Esophagus mucosa (tissue), 1 donor: ENCODE measurements at places on chromosomes 5 and 9.
A peak's percentile ranks its signal among the peaks of the same experiment; 100 is the strongest.

- no peak for ATAC-seq
These were observed 142.4 kb downstream of the CAAP1 start for GRCh38 chr9:26750162-26750561.

GRCh38 chr5:133605323-133605722 is 7.0 kb downstream of the FSTL4 start:
- no peak for ATAC-seq

GRCh38 chr5:16668631-16669030 is 51.8 kb upstream of the RETREG1 start:
- ATAC-seq: no peak

GRCh38 chr9:18361646-18362045 is 112.3 kb upstream of the ADAMTSL1 start:
- no peak for ATAC-seq

GRCh38 chr9:9998491-9999287 is 614.1 kb downstream of the PTPRD start:
- no peak for ATAC-seq

GRCh38 chr9:112135706-112136105 is 39.4 kb downstream of the SUSD1 start:
- peak; percentile 80 for ATAC-seq

DNA sequence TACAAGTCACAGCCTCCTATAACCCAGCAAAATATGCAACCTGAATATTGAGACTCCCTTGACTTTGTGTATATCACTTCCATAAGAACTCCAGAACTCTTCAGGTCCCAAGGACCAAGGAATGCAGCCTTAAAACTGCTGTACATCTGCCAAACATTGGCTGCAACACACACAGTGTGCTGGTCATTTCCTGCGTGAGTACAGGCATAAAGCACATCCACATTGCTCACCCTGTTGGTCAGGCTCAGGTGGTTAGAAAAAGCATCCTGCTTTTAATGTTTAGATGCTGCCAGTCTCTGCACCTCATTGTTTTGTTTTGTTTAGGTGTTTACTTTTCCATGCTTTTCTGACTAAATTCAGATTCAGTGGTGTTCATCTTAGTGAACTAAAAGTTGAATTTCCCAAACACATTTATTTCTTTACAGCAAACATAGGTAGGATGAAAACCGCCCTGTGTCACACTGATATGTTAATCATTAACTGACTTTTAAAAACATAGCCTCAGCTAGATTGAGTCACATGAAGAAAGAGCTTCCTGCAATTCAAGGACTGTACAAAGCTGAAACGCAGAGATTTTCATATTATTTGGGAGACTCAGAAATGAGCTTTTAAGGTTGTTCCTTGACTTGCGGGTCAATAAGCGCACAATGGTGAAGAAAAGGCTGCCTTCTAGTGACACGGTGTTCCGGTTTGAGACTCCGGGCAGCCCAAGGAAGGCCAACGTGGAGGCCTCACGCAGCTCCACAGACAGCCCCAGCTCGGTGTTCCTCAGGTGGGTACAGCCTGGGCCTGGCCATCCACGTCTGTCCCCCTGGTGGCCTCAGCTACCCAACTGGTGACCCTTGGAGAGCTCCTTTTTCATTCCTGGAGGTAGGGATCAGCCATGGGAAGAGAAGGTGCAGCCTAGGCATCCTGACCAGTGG is 52.2 kb upstream of the GRAMD2B start:
- ATAC-seq: no peak

DNA sequence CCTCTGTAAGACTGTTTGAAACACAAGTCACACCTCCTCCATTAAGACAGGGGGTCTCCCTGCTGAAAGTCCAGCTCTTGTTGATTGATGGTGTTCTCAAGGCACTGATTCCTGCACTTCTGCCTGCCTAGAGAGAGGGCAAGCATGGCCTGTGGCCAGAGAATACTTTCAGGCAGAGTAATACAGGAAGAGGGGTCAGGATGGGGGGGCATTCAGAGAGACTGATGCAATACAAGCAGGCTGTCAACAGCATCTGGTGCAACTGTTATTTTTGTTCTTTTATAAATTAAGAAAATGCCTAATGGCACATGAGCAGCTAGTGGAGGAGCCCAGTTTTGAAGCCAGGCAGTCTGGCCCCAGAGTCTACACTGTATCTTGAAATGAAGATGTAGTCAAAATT is 302.2 kb downstream of the DIRAS2 start:
- ATAC-seq: no peak

DNA sequence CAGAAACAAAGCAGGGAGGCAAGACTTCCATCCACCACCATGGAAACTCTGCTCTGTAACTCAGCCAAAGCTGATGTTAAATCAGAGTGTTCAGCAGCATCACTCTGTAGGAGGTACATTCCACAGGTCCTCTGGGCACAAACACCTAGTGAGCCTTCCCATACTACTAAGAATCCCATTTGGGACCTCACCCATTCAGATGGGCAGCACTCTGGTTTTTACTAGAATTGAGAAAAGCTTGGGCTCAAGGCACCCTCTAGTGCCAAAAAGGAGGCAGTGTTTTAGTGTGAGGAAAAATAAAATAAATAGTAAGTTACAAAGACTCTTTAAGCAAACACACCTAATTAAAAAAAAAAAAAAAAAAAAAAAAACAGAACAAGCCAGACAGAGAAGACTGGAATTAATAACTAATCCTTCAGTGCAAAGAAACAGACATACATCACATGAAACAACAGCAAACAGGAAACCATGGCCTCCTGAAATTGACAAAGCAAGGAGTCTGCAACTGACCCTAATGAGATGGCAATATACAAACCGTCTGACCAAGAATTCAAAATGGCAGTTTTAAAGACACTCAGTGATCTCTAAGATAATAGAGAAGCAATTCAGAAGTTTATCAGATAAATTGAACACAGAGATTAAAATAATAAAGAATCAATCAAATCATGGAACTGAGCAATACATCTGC is 159.5 kb downstream of the GNA14 start:
- no peak for ATAC-seq

GRCh38 chr5:75886706-75887105 is 169.5 kb upstream of the POC5 start:
- ATAC-seq: no peak

DNA sequence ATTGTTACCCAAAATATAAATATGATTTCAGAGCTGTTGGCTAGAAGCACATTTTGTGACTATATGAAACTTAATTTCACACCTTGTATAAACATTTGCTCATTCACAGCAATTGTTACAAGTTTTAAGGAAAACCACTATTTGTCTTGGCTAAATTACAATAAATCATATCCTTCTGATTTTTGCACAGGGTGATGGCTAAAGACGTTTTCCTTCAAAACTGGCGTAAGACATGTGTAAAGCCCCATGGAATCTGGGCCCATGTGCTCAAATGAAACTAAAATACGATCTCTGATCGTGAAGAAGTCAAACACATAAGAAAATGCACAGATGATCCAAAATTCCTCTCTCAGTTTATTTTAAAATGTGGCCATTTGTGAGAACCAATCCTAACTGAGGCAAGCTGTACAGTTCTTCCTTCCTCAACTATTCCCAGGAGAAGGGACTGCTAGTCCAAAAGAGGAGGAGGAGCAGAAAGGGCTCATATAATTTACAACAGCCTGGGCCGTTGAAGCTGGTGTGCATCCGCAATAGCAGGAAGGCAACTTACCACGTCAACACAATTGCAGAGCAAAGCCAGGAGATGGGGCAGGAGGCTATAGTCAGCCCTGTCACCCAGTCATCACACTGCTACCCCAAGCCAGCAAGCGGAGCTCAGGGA is 98.4 kb downstream of the MED27 start:
- no peak for ATAC-seq

DNA sequence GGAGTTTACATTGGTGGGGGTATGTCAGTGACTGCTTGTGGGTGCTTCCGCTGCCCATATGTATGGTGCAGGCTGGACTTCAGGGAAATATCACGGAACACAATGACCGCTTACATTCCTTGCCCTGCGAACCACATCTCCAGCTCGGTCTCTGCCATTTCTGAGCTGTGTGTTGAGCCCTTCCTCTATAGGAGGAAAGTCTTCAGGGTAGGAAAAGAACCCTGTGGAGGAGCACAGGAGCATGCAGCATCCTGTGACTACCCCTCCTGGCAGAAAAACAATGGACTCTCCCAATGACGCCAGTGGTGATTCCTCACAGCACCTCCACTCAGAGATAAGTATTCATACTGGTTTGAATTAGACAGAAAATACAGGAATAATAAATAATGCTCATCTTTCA is 276.8 kb upstream of the MAP3K1 start:
- ATAC-seq: no peak

DNA sequence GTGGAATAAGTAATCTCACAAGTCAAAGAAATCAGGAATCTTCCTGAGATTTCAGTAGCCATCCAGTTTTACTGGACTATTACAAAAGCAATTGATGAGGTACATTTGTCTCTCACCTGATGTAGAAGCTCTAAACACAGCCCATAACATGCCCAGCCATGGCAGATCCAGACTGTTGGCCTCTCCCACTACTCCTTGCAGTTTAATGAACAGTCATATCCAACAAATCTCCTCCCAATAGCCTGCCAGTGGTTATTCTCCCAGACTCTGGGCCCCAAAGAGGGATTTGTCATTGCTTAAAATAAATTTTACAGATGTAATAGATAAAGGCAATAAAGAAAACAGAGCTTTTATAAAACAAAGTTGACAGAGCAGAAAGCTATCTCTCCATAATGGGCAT is 80.8 kb downstream of the ZNF608 start:
- no peak for ATAC-seq

DNA sequence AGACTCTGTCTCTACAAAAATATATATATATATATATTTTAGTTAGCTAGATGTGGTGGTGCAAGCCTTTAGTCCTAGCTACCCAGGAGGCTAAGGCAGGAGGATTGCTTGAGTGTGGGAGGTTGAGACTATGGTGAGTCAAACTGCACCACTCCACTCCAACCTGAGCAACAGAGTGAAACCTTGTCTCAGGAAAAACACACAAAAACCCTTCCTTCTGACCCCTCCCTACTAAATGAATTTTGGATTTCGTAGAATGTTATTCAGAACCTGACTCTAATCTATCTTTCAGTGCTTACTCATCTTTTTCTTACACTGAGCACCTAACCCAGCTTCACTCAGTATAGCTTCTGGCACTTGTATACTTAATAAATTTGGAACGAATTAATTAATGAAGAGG is 35.2 kb upstream of the IL7R start:
- ATAC-seq: no peak

DNA sequence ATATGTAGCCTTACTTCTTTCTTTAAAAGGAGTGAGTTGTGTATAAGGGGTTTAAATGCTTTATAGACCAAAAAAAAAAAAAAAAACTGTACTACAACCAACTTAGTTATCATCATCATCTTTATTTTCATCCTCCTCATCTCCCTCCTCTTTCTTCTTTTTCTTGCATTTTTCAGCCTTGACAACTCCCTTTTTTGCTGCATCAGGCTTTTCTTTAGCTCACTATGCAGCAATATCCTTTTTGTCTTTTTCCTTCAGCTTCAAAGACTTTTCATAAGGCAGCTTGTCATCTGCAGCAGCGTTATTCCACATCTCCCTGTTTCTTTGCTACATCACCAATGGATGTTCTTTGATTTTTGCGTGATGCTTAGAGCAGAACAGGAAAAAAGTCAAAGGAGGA is 526.0 kb downstream of the ZNF608 start:
- no peak for ATAC-seq
